ENCODE measurements at places on chromosomes 1 and 21.

DNA sequence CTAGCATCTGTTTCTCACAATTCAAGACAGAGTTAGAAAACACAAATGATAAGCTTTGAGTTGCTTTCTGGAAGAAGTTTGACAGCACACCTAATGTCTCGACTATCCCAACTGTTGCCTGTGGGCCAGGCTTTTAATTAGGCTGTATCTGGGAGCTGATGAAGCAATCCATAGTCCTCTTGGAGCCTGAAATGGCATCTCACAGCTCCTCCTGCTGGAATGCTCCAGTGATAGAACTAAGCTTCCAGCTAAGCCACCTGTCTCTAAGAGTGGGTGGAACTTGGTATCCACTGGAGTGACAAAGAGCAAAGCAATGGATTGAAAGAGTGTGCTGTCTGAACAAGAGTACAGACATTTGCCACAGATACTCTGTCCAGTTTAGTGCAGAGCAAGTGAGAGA lies 605.3 kb upstream of the NR5A2 start:
- peak; percentile 25 for DNase-seq

GRCh38 chr1:175200678-175201521 lies 8.3 kb upstream of the KIAA0040 start:
- no peak for DNase-seq

DNA sequence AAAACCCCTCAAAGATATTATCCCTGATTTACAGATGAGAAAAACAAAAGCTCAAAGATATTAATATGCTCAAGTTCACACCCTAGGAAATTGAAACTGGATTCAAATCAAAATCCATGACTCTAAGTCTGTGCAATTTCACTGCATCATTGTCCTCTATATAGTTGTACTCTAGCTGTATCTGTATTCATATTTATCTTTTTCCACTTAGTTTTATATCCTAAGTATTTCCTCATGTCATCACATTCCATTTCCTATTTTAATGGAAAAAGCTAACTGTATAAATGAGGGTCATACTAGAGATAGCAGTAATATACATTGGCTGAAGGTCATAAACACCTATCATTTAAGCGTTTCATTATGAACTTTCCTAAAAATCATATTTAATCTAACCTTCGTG lies 42.2 kb upstream of the RALGPS2 start:
- DNase-seq, result no peak

- DNase-seq, result no peak
Observed at GRCh38 chr1:87760155-87760554, 431.5 kb downstream of the LMO4 start.

- DNase-seq, result no peak
Observed at GRCh38 chr1:43066578-43066977, 105.5 kb downstream of the EBNA1BP2 start.

DNA sequence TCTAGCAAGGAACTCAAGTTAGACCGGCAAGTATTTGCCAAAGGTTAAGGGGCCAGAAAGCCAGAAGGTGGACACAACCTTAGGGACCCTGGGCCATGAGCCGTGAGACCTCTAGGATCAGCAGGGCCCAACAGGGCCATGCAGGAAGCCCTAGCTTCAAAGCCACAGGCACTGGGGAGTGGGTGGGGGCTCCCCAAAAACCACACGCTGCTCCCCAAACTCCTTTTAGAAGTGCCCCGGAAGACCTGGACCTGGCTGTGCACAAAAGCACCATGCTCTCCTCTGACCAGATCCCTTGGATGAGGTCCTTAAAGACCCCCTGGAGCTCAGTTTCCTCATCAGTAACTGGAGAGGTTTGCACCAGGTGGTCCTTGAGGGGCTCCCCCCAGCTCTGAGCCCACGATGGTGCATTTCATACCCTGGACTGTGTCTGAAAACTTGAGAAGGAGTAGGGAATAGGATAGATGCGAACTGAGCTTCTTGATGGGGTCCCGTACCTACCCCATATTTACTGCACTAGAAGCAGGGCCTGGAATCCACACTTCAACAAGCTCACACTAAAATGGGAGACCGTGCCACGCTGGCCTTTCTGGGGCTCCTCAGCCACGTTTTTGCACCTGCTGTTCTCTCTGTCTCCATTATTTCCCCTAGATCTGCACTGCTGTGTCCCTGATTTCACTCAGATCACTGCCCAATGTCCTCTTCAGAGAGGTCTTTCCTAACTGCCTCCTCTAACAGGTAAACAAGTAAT lies 40.6 kb upstream of the LBR start:
- no peak for DNase-seq

DNA sequence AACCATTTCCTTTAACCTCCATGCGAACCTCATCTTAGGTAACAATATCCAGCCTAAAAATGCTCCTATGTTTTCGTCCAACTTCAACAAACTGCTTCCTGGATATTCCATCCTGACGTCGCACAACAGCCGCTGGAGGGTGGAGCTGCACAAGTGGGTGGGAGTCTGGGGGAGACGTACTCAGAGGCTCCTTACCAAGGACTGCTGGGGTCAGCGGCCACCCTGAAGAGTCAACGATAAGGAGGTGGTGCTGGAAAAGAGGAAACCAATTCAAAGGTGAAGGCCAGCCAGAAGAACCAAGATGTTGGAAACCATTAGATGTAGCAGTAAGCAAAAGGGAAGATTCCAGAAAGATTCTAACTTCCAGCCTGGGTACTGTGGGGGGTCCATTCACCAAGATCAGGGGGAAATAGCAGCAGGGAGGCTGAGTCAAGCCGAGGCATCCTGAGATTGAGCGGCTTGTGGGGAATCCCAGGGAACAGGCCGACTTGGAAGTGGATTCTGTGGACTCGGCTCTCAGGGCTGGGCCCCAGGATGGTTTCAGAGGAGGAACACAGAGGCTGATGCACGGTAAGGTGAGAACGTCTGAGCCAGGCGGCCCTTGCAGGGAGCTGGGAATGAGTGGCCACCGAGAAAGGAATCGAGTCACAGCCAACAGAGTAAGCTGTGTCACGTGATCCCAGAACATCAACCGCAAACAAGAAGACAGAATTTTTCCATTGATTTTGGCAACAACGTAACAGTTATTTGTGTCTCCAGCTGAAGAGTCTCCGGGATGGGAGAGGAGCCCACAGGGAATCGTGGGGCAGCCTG lies 375.7 kb downstream of the NPHP4 start:
- no peak for DNase-seq

GRCh38 chr1:156551869-156552268 lies 20.5 kb downstream of the IQGAP3 start:
- DNase-seq, result no peak

- DNase-seq, result no peak
Observed at GRCh38 chr21:32276671-32277070, 2.2 kb downstream of the MIS18A start.

DNA sequence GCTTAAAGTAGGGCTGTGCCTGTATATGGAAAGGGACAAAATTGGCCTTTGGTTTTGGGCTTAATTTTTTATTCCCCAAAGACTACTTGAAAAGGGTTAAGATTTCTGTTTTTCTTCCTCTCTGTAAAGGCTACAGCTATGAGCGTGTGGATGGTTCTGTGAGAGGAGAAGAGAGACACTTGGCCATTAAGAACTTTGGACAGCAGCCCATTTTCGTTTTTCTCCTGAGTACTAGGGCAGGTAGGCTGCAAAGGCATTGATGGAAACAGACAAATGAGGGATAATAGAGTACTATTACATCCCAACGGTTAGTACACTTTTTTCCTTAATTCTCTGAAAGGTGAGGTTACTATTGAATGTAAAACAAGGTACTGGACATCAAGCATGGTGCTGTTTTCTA lies 29.6 kb downstream of the CHD1L start:
- DNase-seq, result no peak

DNA sequence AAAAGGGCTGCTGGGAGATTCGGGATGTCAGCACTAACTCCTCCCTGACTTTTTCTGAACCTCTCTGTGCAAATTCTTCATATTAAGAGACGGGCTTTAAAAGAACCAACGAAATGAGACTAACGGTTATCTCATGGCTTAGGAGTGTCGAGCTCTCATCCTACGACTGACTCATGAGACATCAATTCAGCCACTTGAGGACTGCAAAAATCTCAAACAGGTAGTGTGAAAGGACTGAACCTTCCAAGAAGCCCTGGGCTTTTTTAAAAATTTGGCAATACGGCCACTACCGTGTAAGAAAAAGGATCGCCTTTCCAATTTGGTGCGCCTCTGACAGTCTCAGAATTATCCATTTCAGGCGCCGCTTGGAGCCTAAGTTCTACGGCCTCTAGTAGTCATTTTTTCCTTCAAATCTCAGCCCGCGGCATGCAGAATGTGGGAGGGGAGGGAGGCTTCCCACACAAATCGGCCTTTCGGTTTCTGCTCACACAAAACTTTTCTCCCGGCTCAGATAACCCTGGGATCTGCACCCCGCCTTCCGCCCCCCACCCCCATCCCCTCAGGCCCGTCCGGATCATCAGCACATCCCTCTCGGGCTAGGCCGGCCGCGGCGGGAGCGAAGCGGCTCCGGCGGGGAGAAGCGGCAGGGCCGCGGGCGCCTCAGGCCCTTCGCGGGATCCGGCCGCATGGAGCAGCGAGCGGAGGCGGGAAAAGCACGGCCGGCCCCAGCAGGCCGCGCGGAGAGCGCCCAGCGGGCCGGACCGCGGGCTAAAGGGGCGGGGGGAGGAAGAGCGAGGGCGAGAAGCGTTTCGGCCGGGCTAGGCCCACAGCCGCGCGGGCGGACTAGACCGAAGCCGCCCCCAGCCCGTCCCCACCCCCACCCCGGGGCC lies 618 bp downstream of the HNRNPR start:
- DNase-seq, result no peak
